ENCODE measurements at places on chromosomes 5 and 9.

GRCh38 chr5:8730194-8730593 is 815.7 kb downstream of the SEMA5A start:
- no peak for DNase-seq

- no peak for DNase-seq
Observed at GRCh38 chr5:175564716-175565115, 86.4 kb downstream of the SFXN1 start.

- no peak for DNase-seq
Observed at GRCh38 chr9:35285731-35286130, 123.9 kb downstream of the UNC13B start.

- peak; percentile 14 for DNase-seq
Observed at GRCh38 chr9:126860757-126861466, 473 bp downstream of the ZBTB34 start.

DNA sequence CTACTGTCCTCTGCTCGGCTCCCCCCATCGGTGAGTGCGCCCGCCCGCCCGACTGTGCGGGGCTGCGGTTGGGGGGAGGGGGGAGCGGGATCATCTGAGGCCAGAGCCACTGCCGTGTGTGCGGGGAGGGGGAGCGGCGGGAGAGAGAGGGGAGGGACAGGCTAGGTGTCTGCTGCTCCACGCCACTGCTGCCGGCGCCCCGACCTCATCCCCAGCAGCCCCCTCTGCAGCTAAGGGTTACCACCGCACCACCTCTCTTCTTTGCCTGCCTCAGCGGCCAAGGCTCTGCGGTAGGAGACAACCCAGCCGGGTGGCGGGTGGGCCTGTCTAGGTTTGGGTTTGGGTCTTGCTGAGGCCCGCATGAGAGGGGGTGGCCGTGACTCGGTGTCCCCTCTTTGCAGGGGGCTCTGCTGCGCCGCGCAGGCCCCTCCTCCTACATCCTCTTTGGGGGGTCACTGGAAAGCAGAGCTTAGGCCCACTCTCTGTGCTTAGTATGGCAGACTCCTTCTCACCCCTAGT is 670 bp upstream of the PURA start:
- peak; percentile 18 for DNase-seq

GRCh38 chr5:132427281-132428146 is 58.0 kb downstream of the SLC22A5 start:
- peak; percentile 53 for DNase-seq

DNA sequence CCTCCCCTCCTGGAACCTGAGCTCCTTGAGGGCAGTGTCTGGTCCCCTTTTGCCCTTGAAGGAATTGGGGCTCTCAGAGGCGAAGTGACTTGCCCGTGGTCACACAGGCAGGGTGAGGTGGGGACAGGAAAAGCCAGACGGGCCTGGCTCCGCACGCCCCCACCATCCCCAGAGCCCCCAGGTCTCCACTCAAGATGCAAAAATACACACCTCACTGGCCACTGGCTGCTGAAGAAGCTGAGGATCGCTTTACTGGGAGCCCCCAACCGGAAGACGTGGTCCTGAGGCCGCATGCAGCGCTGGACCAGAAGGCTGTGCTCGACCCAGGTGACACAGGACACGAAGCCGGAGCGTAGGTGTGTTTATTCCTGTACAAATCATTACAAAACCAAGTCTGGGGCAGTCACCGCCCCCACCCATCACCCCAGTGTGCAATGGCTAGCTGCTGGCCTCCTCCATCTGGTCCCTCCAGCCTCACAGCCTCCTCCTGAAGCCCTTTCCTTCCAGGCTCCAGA is 7.6 kb upstream of the AK1 start:
- no peak for DNase-seq

GRCh38 chr5:17151686-17152085 is 65.7 kb upstream of the BASP1 start:
- DNase-seq, result no peak

- no peak for DNase-seq
Observed at GRCh38 chr5:111255169-111255568, 31.0 kb downstream of the CAMK4 start.

DNA sequence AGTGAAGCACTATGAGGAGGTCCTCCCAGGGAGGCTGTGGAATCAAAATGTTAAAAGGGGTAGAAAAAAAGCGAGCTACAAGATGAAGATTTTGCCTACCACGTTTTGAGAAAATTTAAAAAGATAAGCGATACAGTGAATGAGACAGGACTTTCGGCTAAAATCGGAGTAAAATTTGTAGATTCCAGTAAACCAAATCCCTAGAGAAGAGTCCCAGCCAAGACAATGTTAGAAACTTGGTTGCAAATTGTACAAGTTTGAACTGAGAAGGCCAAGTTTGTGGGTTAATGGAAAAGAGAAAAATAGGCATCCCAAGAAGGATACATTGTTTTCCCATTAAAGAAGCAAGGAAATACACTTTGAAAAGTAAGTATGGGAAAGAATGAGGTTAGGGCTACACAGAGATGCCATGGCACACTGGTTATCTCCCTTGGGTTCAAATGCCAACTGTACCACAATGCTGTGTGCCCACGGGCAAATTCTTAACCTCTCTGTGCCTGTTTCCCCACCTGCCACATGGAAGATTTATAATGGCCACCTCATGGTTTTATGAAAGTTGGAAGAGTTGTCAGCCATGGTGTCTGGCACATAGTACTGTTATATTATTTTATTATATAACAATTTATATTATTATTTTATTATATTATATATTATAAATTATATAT is 16.2 kb upstream of the MGAT1 start:
- DNase-seq, result no peak

DNA sequence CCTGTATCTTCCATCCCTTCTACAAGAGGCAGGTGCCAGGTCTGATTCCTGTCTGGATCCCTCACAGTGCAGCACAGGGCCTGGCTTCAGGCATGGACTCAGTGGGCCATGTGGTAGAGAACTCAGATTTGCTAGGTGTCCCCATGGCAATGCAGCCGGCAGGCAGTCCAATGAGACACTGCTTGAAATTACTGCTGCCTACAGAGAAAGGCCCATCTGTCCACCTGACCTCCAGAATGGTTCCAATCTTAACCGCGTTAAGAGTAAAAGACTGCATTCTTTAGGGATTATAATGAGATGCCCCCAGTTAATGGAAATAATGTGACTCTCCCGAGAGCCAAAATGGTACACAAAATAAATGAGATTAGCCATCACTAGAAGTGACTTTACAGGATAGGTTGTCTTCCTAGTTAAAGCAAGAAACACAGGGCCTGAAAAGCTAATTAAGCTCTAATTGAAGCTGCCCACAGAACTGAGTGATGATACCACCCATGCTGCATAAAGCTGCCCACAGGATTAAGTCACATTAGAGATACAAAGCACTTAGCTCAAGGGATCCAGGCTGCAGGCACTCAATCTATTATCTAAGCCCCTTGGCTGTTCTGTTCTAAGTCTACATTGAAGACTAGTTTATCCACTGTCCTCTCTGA is 11.4 kb downstream of the FAM193B start:
- DNase-seq, result no peak

DNA sequence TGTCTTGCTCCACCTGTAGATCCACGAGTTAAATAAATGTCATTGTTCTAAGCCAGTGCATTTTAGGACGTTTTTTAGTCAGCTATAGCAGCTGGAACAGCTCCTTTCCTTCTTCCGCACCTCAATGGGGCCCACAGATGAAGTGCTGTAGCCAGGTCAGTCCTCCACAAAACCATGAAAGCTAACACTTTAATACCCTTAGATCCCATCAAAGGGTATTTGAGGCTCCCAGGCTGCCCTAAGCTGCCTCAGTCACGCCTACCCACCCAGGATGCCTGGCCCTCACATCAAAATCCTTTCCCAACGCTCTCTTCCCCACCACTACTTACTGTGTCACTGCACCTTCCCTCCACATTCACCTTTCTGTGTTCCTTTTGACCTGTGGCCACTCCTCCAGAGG is 44.1 kb upstream of the ACO1 start:
- no peak for DNase-seq

GRCh38 chr5:22665801-22666200 is 187.3 kb downstream of the CDH12 start:
- DNase-seq, result no peak

DNA sequence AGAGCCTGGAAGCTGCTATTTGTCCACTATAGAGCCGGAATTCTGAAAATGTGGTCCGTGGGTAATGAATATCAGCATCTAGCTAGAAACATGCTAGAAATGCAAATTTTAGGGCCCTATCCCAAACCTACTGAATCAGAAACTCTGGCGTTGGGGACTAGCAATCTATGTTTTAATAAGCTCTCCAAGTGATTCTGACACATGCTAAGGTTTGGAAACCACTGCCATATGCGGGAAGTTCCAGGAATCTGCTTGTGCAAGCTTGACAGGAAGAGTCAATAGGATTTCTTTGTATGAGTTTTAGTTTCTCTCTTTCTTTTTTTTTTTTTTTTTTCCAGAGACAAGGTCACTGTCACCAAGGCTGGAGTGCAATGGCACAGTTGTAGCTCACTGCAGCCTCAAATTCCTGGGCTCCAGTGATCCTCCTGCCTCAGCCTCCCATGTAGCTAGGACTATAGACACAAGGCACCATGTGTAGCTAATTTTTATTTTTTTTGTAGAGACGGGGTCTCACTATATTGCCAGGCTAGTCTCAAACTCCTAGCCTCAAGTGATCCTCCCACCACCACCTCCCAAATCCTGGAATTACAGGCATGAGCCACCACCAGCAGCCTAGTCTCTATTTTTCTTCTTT is 26.4 kb upstream of the CARNMT1 start:
- DNase-seq, result no peak

GRCh38 chr9:92611621-92612285 is 58.2 kb downstream of the IPPK start:
- DNase-seq, result no peak
